ENCODE measurements at places on chromosomes 12 and 14.

- DNase-seq: no peak
Measured at GRCh38 chr12:117760990-117761389, 207.8 kb downstream of the KSR2 start.

GRCh38 chr14:72736786-72737559 is 156.9 kb downstream of the DPF3 start:
- DNase-seq: no peak

DNA sequence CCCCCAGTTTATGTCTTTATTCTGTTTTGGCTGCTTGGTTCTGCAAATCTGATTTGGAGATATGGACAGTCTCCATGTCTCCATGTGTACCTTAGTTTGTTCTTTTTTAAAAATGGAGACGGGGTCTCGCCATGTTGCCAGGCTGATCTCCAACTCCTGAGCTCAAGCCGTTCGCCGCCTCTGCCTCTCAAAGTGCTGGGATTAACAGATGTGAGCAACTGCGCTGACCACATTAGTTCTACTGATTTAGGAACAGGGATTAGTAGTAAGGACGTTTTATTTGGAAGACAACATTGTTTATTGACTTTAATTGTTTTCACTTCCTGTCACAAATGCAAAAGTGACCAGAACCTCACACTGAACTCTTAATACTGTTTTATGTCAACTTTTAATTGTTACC is 14.7 kb downstream of the AEBP2 start:
- no peak for DNase-seq

GRCh38 chr12:82874945-82875344 is 188.2 kb downstream of the TMTC2 start:
- DNase-seq: no peak

GRCh38 chr14:93231129-93231979 is 24.3 kb downstream of the UBR7 start:
- peak; percentile 52 for DNase-seq

DNA sequence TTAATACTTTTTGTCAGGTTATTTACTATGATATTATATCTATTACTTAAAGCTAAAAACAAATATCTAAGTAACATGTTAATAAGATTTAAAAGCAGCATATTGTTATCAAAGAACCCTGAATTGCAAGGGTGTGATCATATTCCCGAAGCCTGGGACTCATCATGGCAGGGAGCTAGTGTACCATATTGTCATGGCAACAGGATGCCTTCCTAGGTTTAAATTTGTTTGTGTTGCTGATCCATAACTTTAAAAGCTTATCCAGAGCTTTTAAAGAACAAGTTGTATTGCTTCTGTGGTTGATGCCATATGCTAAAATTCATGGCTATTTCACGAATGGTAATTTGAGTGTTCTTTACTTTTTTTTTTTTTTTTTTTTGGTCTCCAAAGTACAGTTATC is 500.5 kb downstream of the NAV3 start:
- DNase-seq: no peak

DNA sequence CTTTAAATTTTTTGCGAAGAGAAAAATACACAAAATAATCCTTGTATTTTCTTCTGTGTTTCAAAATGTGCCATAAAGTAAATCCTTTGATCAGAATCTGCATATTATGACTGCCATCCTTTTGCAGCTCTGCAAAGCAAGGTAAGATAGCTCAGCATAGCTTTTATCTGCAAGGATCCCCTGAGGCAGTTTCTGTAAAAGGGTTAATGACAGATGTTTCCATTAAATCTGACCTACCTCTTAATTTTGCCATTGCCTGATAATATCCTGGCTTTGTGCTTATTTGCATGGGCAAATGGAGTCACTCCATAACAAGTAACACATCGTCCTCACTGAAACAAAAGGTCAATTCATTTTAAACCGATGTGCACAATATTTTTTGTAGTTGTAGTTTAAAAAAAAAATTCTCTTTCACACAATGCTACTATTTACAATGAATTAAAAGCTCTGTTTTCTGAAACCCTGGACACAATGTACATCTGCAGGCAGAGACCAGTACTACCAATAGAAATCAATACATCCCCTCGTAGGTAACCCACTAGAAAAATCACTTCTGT is 108.5 kb upstream of the SOX5 start:
- DNase-seq: no peak

- no peak for DNase-seq
Measured at GRCh38 chr12:104490850-104491249, 34.1 kb downstream of the CHST11 start.

- peak; percentile 64 for DNase-seq
Measured at GRCh38 chr12:54251667-54252284, 28.1 kb downstream of the CBX5 start.

DNA sequence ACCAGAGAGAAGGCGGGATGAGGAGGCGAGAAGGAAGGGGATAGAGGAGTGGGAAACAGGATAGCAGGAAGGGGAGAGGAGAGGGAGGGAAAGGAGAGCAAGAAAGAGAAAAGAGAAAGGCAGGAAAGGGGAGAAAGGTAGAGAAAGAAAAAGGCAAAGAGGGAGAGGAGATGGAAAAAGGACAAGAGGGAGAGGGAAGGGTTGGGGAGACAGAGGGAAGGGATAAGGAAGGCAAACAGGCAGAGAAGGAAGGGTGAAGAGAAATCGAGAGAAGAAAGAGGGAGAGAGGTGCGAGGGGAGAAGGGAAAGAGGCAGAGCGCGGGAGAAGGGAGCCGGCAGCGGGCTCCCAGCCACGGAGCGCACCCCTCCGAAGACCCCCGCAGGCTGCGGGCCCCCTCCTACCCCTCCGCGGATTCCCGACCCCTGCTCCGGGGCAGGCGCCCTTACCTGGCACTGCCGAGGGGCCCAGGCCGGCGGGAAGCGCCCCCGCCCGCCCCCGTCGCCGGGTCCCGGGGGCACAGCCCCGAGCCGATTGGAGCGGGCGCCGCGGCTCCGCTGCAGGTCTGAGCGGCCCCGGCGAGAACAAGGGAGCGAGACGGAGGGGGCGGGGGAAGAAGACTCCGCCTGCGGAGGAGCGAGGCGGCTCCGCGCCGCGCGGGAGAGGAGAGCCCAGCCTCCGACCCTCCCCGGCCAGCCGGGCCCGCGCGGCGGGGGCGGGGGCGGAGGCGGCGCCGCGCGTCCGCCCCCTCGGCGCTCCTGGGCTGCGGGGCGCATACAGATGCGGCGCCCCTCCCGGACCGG is at the start of gene CDH24:
TSS of gene CDH24 (minus strand) at position 565 of the 801 bp plus-strand sequence. CDS start 1,787 bp downstream, outside the sequence.
- peak; percentile 87 for DNase-seq

GRCh38 chr12:5910790-5911548 is 34.1 kb downstream of the ANO2 start:
- DNase-seq: no peak

DNA sequence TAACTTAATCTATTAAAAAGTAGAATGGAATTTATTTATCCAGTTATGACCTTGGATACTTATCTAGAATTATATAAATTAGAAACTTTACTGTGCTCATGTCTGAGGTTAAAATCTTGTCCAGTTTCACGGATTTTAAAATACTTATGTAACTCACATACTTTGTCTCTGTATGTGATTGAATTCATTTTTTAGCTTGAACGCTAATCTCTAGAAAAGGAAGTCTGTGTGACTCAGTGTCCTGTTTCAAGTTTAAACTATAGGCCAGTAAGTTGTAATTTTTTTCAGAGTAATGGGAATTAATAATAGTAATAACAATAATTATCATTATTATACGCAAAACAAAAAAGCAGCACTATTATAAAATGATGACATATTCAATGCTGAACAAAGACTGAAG is 168.6 kb downstream of the CPNE8 start:
- DNase-seq: no peak

DNA sequence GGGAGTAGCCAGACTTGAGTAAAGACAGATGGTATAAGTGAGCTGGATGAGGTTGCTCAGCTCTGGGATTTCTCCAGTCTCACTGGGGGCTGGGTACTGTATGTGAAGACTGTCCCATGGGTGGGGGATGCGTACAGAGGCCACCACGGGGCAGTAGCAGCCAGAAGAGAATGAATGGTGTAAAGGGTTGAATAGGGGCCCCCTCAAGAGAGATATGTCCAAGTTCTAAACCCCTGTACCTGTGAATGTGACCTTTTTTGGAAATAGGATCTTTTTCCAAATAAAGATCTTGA is 21.8 kb upstream of the BCDIN3D start:
- no peak for DNase-seq

GRCh38 chr12:102992297-102992696 is 34.8 kb downstream of the ASCL1 start:
- DNase-seq: no peak

DNA sequence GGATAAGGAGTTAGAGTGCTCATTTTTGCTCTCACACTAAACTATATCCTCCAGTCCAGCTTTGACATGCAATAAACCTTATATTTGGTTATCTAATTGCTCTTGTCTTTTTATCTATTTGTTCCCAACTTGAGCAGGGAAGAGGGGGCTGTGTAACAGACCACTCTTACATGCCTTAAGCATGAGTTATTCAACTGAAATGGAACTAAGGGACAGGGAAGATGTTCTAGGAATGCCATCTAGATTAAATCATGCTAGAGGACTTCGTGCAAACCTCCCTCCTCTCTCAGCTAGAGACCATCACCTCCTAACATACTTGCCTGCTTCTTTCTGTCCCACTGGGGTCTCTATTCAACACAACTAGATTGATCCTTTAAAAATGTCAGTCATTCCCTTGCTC is 20.6 kb downstream of the SPX start:
- DNase-seq: no peak

GRCh38 chr12:93689076-93689834 is 12.1 kb downstream of the CRADD start:
- no peak for DNase-seq

GRCh38 chr14:32397861-32398640 is 69.0 kb downstream of the AKAP6 start:
- DNase-seq: no peak

DNA sequence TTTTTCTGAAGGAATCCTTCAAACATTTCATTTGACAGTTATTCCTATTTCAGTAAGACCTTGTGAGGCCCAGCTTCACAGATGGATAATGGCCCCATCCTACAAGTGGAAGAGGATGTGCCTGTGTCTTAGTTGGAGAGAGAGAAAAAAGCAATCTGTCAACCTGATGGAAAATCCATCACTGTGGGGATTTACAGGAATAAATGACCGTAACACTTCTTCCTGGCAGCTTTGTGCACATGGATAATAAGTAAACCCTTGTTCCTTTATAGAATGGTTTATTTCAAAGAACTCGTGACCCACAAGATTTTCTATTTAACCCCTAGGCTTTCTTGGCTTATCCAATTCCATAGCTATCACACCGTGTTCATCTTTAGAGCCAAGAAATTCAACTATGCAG is 121.4 kb upstream of the PCED1B start:
- no peak for DNase-seq

- no peak for DNase-seq
Measured at GRCh38 chr12:42801271-42801670, 211.7 kb upstream of the PRICKLE1 start.

GRCh38 chr14:99944241-99944651 is 121.0 kb upstream of the EVL start:
- DNase-seq: no peak

DNA sequence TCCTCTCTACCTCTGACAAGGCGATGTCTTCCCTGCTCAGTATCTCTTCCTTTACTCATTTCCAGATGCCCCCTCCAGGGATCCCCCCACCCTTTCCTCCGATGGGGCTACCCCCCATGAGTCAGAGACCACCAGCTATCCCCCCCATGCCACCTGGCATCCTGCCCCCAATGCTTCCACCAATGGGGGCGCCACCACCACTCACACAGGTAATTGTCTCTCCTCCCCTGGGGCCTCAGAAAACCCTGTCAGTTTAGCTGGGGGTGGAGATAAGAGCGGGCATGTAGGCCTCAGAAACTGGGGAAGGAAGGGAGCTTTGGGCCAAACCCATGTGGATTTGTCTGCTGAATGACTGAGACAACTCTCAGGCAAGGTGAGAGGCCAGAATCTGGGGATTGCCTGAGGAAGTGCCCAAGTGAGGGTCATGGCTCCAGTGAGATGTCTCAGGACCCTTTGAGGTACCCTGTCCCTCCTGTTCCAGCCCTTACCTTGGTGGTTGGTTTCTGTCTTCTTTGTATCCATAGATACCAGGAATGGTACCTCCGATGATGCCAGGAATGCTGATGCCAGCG is 8.1 kb downstream of the PRPF40B start:
- DNase-seq: no peak

DNA sequence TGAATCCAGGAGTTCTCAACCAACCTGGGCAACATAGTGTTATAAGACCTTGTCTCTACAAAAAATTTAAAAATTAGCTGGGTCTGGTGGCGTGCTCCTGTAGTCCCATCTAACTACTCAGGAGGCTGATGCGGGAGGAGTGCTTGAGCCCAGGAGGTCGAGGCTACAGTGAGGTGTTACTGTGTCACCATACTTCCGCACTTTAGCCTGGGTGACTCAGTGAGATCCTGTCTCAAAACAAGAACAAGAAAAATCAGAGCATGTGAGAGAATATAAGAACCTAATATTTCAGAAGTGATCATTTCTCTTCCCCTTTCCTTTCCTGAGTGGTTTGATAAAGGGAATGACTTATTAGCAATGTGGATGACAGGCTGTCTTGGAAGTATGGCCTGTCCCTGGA is 9.5 kb downstream of the TRAF3 start:
- DNase-seq: no peak

Measured in iPS-NIHi11 (cell line).